ENCODE measurements at places on chromosomes 3 and 15. TPM values are rescaled to one million over a fixed set of nuclear protein-coding genes. Genes with fewer than 3 reads are reported as not detected.
A peak's percentile ranks its signal among the peaks of the same experiment; 100 is the strongest.

GRCh38 chr15:91525751-91526150 is 327.8 kb upstream of the SLCO3A1 start:
- DNase-seq: no peak

DNA sequence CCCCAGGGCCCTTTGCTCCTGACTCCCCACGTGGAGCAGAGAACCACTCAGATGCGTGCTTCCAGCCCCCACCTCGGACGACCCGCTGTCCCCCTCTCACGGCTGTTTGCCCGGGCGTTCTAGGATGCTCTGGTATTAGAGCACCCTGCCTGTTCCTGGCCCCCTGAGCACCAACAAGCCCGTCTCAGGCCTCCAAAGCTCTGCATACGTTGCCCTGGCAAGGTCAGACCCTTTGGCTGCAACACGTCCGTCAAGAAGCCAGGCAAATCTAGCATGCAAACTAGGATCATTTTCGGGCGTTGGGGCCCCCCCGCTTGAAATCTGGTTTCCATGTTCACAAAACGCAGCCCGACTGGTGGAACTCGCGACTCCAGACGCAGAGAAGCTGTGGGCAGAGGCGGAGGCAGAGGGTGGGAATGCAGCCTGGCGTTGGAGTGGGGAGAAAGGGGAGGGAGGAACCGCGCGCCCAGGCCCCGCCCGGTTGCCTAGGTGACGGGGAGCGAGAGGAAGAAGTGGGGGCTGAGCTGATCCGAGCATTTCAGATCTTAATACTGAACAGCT is 86.2 kb upstream of the PIAS1 start:
- DNase-seq: peak; percentile 76

- DNase-seq: no peak
Observed at GRCh38 chr15:65254356-65254755, 32.3 kb downstream of the PARP16 start.

GRCh38 chr3:61739640-61740039 is 178.3 kb downstream of the PTPRG start:
- no peak for DNase-seq

SRGAP3 gene
- total RNA-seq: 5.0 TPM

- DNase-seq: no peak
Observed at GRCh38 chr3:40713306-40713705, 188.5 kb downstream of the ZNF621 start.

FRMD5 gene
- 82.5 TPM for total RNA-seq

GRCh38 chr15:22995795-22996194 is 15.6 kb upstream of the CYFIP1 start:
- no peak for DNase-seq

GRCh38 chr15:71612397-71612722 is 198.0 kb upstream of the NR2E3 start:
- DNase-seq: no peak

DNA sequence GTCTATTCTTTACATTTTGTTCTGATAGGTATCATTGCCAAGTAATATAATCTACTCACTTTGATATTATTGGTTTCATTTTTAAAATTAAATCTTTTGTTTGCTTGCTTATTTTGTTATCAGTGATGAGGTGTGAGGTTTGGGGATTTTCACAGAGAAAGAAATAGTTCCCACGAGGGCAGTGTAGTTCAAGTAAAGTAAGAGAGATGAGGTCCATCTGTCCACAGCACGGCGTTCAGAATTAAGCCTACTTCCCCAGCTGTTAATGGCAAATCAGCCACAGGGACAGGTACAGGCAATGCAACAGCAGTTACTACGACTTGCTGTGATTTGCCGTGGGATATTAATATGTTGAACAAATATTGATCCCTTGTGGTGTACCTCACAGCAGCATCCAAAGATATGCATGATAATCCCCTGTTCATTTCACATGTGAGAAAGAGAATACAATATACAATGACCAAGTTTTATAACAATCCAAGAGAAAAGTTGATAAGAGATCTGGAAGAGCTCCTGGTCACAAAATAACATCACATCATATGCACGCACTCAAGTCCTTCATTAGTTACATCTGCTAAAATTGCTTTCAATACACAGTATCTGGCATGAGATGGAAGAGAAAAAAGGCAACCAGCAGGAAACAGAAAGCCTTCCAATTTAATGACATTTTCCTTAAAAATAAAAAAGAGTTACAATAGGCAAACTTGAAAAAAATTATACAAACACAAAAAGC is 131.6 kb downstream of the TUSC7 start:
- no peak for DNase-seq

CD200R1 gene
- total RNA-seq: 4.1 TPM

FMN1 gene
- total RNA-seq: 3.8 TPM

All from heart left ventricle (tissue), 16 donors.